ENCODE measurements at places on chromosomes 2 and 18.

- DNase-seq, result no peak
Observed at GRCh38 chr2:170189757-170190156, 11.8 kb downstream of the MYO3B start.

GRCh38 chr2:73920577-73921545 lies 5.8 kb upstream of the DGUOK start:
- peak; percentile 90 for DNase-seq

DNA sequence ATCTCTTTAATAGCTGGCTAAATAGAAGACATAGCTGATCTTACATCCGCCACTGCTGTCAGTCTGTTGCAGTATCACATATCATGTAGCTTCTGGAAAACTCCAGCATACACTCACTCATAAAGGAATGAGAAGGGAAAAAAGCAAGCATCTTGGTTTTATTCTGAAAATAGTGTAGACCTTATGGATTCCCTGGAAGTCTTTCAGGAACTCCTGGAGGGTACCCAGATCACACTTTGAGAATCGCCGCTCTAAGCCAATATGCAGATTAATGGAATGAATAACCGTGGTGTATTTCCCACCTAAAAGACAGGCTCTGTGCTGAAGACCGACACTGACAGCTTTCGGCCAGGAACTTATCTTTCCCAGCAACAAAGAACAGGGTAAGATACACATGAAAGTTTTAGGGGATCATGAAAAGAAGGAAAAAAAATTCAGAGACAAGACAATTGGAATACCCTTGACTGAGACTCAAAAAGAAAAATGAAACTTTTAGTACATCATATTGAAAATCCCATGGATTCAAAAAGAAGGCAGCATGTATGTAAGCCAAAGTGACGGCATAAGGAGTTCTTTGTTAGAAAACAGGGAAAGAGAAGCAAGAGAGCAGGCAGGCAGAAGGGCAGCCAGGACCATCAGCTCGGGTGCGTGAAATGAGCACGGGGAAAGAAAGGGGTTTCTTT lies 56.4 kb upstream of the SEC11C start:
- DNase-seq, result no peak

DNA sequence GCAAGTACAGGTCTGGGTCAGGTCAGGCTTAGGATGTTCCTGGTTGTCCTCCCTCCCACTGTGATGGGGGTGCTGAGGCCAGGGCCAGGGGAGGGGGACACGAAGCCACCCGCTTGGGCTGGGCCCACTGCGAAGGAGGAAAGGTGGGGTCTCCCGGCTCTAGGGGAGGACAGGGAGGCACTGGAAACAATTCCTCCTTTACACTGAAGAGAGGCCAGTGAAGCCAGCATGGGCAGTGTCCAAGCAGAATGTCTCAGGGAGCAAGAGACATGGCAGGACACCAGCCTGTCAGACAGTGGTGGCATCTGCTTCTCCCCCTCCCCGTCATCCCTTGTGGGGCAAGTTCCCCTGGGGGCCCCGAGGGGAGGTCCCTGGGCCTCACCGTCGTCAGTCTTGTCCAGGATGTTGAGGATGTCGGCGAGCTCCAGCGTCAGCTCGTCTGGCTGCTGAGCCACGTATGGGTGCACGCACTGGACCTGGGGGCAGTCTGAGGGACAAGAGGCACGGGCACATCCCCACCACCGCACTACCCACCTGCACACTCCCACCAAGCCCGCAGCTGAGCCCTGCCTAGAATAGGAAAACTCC lies 10.8 kb downstream of the SNORC start:
- DNase-seq, result no peak

GRCh38 chr2:109264595-109265328 lies 135.8 kb downstream of the SH3RF3 start:
- no peak for DNase-seq

- DNase-seq, result peak; percentile 74
Observed at GRCh38 chr18:26813043-26813442, 52.5 kb downstream of the AQP4 start.

DNA sequence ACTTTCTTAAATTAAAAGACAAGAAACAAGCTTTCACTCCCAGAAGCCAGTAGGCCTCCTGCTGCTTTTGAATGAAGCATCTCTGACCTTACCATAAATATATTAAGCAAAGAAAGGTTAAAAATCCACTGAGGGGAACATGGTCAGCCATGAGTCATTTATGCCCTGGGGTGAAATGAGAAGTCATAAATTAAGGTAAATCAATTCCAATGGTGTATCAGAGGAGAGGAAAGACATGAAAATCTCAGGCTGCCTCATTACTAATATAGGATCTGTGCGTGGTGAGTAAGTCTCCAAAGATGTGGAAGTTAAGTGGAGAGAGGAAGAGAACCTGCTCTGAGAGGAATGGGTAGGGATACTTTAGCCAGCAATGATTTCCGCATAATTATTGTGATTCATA lies 292.3 kb upstream of the CHAC2 start:
- no peak for DNase-seq

DNA sequence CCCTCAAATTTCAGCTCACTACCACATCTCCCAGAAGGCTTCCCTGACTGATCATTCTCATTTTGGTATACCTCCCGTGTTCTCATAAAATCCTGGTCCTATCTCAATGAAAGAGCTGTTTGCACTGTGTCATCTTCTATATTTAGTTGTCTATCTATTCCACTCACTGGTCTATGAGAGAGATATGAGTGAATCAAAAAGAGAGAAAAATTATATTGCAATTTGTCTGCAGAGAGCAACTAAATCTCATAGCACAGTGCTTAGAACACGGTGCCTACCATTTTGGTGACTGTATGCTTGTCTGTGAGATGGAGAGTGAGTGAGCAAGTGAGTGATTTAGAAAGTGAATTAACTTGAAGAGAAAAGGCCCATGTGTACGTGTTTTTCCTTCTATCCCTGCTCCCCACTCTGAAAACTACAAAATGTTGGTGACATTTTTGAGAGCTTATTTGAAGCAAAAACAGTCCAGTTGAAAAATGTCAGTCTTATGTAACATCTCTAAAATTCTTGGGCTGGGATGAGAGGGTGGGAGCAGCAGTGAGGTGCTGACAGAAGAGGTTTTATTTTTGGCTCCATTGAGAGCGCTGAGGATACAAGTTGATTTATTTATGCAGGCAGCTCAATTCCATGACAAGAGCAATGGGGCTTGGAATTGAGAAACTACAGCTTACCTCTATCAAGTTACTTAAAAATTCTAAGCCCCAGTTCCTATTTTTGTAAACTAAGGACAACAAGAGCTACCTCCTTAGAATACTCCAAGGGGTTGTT lies 373.5 kb upstream of the CHST9 start:
- no peak for DNase-seq

DNA sequence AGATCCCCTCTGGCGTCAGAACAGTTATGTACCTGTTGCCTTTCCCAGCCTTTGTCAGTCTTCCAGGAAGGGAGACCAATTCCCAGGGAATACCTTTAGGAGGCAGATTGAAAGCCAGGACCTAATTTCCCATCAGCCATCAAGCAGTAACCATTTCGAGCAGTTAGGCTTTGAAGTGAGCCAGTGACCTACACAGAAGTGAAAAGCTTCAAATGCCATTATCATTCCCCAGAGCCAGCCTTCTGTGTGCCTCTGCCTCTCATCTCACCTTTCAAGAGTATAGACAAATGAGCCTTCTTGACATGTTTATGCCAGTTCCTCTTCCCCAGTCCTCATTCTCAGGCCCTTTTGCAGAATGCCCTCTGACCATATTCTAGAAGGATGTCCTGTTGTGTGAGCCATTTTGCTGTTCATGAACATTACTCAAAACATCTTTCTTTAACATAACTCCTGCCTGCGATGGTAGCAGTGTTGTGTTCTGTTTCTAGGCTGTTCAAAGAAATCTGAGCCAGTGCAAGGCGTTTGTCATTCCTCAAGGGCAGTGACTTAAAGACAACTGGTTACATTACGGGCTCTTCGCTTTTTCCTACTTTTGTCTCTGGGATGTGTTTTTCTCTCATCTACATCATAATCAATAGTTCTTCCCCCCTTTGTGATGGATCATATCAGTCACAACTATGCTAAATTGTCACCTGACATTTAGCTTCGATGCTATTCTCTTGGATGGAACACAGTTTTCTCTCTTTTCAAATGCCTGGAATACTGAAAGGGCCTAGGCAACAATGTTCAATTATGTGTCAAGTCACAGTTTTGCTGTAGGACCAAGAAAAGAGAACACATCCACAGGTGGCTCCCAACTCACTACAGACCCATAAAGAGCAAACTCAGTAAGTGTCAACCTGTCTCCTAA lies 138.6 kb downstream of the ALK start:
- peak; percentile 64 for DNase-seq

DNA sequence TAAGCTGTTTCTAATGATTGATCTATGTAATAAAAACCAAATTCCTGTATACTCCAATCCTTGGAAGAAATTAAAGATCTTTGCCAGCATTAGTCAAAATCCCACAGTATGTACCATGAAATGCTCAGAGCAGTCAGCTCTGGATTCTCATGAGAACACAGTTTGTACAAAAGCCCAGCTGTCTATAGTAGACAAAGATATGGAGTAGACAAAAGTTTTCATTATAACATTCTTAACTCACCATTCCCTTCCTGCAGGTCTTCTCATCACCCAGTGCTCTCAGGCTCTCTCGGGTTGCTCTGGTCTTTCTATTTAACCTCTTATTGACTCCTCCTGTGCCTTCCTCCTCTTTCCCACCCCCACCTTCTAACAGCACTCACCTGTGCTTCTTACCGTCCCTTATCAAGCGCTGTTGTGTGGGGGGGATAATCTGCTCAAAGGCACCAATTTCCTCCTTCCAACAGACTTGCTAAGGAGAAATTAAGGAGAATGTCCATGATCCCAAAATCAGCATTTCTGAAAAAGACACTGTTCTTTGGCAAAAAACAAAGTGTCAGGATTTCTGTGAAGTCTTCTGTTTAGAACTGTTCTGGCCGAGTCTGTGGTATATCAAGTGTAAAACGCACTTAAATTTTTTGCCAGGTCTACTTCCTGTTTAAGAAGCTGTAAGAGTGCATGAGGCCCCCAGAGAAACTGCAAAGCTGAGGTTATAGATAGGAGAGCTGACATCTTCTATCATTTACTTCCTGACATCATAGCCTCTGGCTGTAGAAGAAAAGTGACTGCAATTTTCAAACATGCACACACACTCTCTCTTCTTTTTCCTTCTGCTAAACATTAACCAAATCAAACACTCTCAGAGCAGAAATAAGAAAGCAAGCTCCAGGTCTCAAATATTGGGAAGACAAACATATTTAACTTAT lies 144.1 kb downstream of the EVA1A start:
- no peak for DNase-seq

DNA sequence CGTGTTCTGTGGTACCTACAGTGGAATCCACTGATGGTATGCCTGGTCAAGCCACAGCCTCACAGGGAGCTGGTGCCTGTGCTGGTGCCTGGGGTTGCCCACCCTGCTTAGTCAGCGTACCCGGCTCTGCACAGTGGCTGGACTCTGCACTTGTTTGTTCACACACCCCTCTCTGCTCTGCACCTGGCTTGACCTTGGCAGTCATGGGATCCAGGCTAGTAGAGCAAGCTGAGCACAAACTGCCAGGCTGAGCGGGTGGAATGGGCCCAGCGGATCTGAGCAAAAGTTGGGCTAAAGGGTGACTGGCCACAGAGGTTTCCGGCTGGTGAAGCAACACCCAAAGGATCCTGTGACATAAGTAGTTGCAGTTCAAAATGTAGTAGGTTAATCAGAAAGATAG lies 163.5 kb downstream of the CDH19 start:
- no peak for DNase-seq

GRCh38 chr2:237429753-237430152 lies 15.8 kb upstream of the COL6A3 start:
- DNase-seq, result peak; percentile 27

DNA sequence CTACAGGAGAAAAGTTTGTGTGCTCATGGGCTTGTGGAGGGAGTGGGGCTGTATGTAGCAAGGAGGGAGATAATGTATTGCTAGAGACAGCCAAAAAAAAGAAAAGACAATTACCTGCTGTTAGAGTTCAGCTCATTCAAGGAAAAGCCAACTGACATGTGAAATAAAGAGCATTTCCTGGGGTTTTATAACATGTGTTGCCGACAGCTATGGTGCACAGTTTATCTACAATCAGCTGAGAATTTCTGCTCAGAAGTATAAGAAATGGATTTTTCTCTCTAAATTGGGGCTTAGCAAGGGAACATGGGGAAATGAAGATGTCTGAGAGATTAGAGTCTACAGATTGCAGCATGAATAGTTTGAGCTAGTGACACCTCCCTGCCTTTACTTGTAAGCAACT lies 674.1 kb downstream of the SUCLG1 start:
- no peak for DNase-seq

DNA sequence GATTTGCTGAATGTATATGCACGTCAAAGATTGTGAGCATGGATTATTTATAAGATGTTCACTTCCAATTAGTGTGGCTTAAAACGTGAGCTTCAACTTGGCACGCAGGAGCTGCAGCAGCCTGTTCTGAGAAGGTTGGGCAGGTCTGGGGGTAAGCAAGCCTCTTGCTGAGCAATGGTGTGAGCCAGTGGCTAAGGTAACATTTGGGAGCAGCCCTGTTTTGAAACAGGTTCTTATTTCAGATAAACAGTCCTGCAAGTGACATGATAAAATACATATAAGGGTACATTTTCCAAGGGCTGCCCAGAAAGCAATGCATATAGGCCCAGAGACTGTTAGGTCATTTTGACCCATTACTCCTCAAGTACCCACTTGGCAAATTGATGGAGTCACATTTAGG lies 415.3 kb downstream of the ZNF521 start:
- no peak for DNase-seq

GRCh38 chr2:241315879-241316631 lies at the start of gene SEPTIN2:
TSS of gene SEPTIN2 (plus strand) at chr2:241315925. CDS start at chr2:241324233, 8,308 bp downstream.
- no peak for DNase-seq

DNA sequence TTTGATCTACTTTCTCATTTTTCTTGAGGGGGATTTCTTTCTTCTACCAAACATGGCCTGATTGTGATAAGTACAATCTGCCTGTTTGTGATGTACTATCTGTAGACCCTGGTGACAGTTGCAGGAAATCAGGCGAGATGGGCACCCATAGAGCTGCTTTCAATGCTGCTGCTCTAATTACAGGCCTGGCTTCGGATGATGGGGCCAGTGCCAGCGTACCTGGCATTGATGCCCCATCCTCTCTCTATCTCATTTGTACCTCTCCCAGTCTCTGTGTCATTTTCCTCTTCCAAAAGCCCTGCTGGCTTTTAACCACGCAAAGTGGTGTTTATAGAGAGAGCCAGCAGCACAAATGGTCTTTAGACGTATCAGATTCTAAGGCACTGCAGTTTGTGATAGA lies 69.9 kb downstream of the KCTD18 start:
- DNase-seq, result no peak

DNA sequence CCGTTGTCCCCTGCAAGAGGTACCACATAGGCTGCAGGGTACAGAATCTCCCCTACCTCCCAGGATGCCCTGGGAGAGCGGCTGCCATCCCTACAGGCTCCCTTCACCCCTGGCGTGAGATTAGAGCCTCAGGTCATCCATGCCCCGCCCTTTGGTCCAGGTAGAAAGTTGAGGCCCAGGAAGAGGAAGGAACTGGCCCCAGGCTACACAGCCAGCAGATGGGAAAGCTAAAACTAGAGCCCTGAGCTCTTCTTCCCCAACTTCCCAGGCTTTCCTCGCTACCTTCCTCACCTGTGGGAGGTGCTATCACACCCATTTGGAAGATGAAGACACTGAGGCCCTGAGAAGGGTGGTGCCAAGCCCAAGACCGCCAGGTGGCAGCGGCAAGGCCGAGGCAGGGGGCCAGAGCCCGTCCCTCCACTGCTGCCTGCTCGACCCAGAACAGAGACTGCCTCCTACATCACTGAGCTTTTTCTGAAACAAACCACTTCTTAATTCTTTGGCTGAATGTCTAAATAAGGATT lies 25.8 kb downstream of the CIB4 start:
- DNase-seq, result no peak

GRCh38 chr2:39778775-39779340 lies at the start of gene THUMPD2:
TSS of gene THUMPD2 (minus strand) at chr2:39779258. CDS start at chr2:39779239, 19 bp downstream.
- DNase-seq, result peak; percentile 80

Data from islet precursor cell (in vitro differentiated cells).